ENCODE measurements at places on chromosomes 13 and 19.

- DNase-seq: no peak
Observed at GRCh38 chr19:7535998-7536695, 630 bp downstream of the PNPLA6 start.

- no peak for DNase-seq
Observed at GRCh38 chr13:77918391-77919245, at the start of gene EDNRB. Gene EDNRB (minus strand): TSS chr13:77918831. CDS start chr13:77918573, 258 bp downstream.

DNA sequence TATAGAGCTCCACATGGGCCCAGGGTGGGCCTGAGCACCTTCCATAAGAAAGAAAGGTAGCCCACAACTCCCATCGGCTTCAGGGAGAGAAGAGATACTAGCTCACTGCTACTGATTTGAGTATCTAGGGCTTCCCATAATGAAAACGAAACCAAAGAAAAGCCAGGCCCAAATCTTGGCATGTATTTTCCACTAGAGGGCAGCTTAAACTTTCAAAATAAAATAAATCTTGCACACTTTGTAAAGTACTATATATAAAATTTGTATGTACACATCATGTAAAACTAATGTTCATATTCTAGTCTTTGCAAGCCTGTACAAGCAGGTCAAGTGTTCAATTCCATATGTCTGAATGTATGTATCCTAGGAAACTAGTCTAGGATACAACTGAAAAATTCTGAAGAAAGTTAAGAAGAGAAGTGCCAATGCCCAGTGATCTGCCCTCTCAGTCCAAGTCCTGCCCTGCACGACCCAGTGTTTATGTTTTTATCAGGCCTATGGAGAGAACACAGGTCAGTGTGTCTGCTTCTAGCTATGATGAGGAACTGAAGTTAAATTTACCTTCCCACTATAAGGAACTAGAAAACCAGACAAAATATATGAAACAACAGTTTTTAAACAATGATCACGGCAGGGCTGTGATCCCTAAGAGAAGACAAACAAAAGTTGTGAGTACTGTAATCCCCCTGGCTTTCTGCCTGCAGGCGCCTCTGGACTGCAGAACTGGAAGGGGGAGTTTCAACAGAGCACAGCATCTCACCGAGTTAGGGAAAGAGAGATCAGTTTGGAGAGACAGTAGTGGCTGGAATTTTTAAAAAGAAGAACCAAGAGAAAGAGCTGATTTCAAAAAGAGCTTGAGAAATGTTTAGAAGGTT is 475.7 kb downstream of the UQCRFS1 start:
- no peak for DNase-seq

DNA sequence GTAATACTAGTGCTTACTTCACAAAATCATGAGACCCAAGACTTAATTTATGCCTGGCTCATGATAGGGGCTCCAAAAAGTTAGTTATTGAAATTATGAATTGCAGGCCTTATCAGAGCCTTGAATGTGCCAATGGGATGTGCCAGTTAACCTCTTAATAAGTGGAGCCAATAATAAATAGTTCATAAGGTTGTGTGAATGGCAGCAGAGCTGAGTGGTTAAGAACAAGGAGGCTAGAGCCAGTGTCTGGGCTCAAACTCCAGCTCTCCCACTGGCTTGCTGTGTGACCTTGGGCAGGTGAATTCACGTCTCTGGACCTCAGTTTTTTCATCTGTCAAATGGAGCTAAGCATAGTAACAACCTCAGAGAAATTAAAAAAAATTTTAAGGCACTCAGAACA is 133.7 kb downstream of the IER2 start:
- no peak for DNase-seq

DNA sequence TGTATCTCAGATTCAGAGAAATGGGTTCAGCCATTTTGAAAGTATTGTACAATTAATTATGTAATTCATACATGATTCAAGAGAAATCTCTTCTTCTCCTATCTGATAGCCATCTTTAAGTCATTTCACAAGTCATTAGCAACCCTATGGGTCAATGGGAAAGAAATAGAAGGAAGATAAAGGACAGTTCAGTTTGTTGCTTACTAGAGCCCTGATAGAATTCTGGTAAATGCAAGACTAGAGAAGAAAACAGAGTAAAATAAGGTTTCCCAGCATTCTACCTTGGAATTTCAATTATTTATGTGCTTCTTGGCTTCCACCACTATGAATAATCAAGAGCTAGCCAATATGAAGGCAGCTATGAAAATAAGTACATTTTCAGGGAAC is 117.7 kb downstream of the LHFPL6 start:
- no peak for DNase-seq

- DNase-seq: no peak
Observed at GRCh38 chr13:73215823-73216222, 157.0 kb downstream of the KLF5 start.

GRCh38 chr13:113632706-113633484 is 25.1 kb downstream of the ATP4B start:
- DNase-seq: no peak

- DNase-seq: no peak
Observed at GRCh38 chr19:4371247-4372164, 28.1 kb downstream of the MPND start.

DNA sequence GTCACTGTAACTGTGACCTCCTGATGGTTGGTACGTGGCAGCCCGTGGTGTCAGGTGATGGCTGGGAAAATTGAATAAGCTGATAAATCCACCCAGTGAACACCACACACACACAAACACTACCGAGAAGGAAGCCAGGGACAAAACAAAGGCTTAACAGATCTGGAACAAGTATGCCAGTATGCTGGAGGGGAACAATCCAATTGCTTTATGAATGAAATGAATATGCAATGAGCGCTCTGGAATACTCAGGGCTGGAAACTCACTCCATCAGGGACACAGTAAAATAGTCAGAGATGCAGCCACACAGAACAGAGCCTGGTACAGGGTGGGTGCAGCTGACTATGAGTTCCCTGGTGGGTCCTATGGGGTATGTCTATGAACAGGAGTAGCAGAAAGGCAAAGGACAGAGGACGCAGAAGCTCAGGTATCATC is 16.7 kb downstream of the TMTC4 start:
- DNase-seq: no peak

DNA sequence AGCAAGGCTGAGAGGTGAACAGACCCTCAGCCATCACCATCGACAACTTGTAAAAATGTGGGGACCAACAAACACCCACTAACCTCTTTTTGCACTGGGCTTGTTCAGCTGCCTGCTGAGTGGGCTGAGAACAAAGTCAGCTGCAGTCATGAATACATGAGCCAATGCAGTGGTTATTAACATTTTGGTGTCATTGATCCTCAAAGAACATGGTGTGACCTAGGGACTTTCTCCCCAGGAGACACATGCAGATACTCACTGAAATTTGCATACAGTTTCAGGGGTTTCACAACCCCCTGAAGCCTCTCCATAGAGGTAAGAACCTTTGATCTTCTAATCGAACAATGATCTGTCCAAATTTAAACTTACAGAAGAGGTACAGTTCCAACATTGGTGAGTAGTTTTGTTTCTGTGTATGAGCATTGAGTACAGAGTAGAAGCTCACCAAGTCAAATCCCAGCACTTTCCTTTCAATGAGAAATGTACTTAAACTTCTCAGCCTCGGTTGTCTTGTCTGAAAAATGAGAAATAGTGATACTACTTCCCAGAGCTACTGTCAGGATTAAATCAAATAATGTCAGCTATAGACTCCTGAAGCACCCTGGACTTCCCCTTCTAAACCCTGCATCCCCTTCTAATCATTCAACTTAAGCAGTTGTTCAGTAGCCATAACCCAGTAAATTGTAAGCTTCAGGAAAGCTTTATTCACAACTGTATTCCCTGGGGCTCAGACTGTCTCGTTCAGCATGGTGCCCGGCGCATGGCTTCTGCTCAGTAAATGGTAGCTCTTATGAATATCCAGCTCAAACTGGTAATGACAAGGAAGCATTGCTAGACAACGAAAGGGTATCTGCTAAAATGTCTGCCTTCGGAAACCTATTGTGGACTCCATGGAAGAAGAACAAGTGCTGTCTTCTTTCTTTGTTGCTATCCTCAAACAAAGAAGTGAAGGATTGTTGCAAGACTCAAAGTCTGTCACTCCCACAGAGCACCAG is 148.7 kb downstream of the FOXO1 start:
- no peak for DNase-seq

GRCh38 chr19:55229789-55230182 is 1.2 kb upstream of the TMEM86B start:
- DNase-seq: no peak

- no peak for DNase-seq
Observed at GRCh38 chr13:33318037-33318436, 32.5 kb upstream of the STARD13 start.

DNA sequence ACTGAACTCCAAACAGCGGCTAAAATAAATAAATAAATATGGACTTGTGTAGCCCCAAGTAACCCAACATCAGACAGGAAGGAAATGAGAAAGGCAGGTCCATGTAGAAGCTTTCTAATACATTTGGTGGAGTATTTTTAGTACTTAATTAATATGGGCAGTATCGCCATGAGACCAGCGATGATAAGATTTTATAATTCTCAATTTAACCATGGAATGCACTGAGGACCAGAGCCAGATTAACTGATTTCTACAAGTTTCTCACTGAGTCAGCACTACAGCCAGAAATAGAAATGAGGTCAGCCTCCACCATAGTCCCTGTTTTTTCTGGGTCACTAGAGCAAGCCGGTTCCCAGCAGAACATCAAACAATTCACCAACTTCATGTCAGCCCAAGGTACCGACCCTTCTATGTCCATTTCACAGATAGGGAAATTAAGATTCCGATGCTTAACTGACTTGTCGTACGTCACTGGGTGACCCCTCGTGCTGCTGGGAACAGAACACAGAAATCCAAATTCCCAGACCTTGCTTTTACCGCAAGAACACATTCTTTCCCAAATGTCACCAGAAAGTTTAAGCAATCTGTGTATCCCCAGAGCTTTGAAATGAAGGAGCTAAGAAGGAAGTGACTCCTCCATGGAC is 90.4 kb downstream of the COL4A1 start:
- no peak for DNase-seq

- DNase-seq: no peak
Observed at GRCh38 chr19:22595918-22596341, 38.2 kb upstream of the ZNF492 start.

- DNase-seq: no peak
Observed at GRCh38 chr19:14517840-14518505, at the start of gene DNAJB1. Gene DNAJB1 (minus strand): TSS chr19:14518397. CDS start chr19:14518349, 48 bp downstream.

DNA sequence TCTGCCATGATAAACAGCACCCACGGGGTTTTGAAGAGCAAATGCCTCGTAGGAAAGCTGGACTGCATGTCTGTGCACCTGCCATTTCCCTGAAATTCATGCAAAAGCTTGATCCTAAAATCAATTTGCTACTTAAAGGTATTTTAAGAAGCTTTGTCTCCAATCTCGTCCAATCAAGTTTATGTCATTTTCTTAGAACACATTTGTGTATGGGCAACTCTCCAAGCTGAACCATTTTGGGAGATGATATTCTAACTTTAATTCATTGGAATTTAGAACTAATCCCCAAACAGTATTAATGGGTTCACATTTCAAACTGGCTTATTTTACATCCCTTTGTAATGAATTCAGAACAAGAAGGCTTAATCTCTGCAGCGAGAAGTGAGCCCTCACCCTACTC is 822 bp downstream of the ADPRHL1 start:
- DNase-seq: no peak

DNA sequence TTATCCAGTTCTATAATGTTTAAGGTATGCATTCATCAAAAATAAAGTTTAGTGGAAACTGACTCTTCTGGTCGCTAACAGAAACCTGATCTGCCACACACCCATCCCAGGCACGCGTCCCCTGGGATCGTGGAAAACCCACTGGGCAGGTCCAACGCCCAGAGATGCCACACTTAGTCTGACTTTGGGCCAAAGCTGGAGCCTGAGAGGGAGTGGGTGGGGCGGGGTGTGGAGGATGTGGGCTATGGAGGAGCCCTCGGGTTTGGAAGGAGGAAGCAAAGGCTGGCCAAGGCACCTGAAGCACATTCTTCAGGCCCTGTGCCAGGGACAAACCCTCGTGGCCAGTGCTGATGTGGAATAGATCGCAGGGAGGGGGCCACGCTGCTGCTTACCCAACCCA is 2.5 kb downstream of the IGFL1 start:
- no peak for DNase-seq

DNA sequence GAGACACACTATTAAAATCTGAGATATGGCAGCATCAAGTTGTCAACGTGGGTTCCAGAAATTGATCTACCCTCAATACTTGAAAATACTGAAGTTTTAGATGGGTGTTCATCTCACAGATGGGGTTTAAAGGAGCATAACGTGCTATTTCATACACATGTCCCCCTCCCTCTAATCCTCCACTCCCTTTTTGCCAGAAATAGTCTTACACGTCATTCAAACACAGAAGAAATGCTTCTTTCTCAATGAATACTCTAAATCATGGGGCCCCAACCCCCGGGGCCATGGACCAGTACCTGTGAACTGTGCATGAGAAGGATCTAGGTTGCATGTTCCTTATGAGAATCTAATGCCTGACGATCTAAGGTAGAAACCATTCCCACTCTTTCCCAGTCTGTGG is 19.6 kb downstream of the KLF12 start:
- DNase-seq: no peak

DNA sequence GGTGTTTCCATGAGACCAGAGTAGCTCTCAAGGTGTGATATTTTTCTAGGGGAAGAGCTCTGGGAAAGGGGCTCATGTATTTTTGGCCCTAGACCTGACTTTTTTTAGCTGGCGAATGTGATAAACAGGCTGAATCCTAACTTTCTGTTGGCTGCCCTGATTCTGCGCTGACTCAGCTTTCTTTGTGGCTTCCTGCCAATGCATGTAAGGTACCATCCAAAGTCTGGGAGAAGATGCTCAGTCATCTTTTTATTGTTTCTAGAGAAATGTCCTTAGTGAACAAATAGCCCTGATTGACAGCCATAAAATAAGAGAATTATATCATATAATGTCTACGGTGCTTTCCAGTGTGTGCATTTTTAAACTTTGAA is 113.6 kb upstream of the MBNL2 start:
- DNase-seq: no peak

- DNase-seq: no peak
Observed at GRCh38 chr13:90938848-90939247, 408.6 kb upstream of the MIR17HG start.

- DNase-seq: no peak
Observed at GRCh38 chr13:73220966-73221720, 162.3 kb downstream of the KLF5 start.

DNA sequence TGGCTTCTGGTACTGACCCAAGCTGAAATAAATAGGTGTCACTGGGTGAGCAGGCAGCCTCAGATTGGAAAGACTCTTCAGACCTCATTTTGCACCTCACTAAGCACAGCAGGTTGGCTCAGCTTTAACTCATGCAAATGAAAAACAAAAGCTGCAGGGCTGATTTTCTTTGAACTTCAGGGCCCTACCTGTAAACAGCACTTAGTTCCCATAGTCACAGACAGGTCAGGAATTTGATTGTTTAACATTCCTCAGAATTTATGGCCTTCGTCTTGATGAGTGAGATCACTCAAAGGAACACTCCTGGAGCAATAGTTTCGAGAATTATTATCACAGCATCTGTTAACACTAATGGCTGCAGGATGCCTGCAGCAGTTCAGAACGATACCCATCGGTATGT is 718.5 kb downstream of the EFNB2 start:
- no peak for DNase-seq

DNA sequence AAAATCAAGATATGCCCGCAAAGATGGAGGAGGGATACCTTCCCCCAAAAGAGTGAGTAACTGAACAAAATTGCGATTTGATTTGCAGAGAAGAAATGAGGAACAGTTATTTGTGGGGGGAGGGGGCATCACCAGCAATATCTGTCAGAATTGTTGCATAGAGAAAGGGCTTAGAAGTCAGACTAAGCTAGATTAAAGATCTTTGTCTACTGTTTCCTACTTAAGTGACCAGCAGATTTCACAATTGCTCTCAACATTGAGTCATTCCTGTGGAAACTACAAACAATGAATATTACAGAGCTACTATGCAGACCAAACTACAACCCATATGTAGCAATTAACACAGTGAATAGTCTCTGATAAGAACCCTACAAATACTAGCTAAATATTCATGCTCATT is 27.4 kb downstream of the FPR3 start:
- no peak for DNase-seq
